Osteoblast (primary cell): ENCODE measurements at places on chromosomes 4 and X. TPM values are rescaled to one million over a fixed set of nuclear protein-coding genes. Genes with fewer than 3 reads are reported as not detected.
A peak's percentile ranks its signal among the peaks of the same experiment; 100 is the strongest.

The MMRN1 gene
- not detected in 2 replicates for total RNA-seq

The SERTM2 gene
- total RNA-seq = under 0.01 TPM in 1 of 2 replicates, not detected in the other

The SGCB gene
- total RNA-seq = 27.9 and 31.2 TPM in 2 replicates

The GC gene
- not detected in 2 replicates for total RNA-seq

The SRPX2 gene
- total RNA-seq = 36.9 and 38.6 TPM in 2 replicates

The CCDC160 gene
- total RNA-seq = 0.36 and 0.59 TPM in 2 replicates

The CT45A2 gene
- total RNA-seq = not detected in 2 replicates

DNA sequence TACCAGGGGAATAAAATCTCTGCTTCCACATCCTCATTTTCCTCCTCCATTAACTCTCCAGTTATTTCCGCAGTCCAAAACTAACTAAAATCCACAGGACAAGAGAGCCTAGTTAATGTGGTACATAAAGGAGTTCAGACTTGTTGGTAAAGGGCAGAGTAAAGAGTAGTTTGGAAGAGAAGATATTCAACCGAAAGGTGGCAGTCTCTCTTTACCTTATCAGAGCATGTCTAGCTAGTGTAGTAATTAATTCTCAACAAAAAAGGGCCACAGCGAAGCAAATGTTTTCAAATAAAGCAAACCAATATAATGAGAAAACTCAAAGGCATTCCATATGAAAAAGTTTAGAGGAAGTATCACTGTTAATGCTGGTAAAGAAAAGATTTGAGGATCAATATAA, 286.5 kb downstream of the GLUD2 start:
- DNase-seq = no peak

- DNase-seq = no peak
Measured at GRCh38 chr4:170226288-170226687, 136.5 kb upstream of the AADAT start.

GRCh38 chr4:116872941-116873340, 212.4 kb downstream of the TRAM1L1 start:
- DNase-seq = no peak

DNA sequence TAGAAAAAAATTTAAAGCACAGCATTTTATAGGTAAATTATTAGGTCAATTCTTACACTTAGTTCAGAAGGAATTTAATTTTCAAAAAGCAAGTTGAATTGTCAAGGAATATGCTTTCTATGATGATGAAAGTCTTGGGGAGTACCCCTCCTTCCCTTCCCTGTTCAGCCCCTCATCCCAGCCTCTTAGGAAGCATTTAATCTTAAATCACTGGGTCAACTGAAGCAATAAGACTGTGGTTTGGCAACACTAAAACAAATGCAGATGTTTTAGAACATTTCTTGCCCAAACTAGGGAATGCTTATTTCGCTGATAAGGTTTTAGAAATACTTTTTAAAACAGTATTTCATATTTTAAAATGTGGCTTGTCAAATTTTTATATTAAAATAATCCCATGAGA, 19.1 kb upstream of the ARSJ start:
- no peak for DNase-seq

GRCh38 chr4:143441678-143442077, 71.8 kb upstream of the SMARCA5 start:
- no peak for DNase-seq

DNA sequence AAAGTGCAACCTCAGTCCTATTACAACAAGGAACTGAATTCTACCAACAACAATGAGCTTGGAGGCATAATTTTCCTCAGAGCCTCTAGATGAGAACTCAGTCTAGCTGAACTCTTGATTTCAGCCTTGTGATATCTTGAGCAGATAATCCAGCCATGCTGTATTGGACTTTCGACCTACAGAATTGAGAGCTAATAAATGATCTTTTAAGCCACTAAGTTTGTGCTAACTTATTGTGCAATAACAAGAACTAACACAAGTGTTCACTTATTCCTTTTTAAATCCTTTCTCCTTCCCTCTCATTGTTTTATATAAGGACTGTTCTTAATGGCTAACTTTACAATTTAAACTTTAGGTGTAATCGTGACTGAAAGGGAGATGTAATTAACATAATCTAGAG, 140.7 kb downstream of the MAGEB17 start:
- no peak for DNase-seq

- no peak for DNase-seq
Measured at GRCh38 chr4:112060212-112060611, 85.0 kb upstream of the FAM241A start.

DNA sequence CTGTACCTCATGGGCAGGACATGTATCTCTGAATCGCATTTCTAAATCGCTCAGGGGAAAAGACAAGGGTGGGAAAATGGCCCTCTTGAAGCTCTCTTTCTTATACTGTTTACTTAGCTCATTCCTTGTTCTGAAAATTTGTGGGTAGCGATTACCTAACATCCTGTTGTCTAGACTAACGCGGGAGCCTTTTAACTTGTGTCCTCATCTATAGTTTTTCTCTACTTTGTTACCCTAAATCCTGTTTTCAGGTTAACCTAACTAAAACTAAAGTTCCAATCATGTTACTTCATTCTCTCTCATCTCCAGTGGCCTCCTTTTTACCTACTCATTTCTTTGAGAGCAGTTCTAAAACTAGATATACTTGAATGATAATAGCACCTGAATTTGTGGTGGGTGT, 45.0 kb downstream of the SNX25 start:
- DNase-seq = no peak

GRCh38 chrX:18578546-18578945, 93.4 kb downstream of the RS1 start:
- DNase-seq = no peak

- DNase-seq = peak; percentile 97
Measured at GRCh38 chr4:4430492-4431195, 43.7 kb downstream of the NSG1 start.

DNA sequence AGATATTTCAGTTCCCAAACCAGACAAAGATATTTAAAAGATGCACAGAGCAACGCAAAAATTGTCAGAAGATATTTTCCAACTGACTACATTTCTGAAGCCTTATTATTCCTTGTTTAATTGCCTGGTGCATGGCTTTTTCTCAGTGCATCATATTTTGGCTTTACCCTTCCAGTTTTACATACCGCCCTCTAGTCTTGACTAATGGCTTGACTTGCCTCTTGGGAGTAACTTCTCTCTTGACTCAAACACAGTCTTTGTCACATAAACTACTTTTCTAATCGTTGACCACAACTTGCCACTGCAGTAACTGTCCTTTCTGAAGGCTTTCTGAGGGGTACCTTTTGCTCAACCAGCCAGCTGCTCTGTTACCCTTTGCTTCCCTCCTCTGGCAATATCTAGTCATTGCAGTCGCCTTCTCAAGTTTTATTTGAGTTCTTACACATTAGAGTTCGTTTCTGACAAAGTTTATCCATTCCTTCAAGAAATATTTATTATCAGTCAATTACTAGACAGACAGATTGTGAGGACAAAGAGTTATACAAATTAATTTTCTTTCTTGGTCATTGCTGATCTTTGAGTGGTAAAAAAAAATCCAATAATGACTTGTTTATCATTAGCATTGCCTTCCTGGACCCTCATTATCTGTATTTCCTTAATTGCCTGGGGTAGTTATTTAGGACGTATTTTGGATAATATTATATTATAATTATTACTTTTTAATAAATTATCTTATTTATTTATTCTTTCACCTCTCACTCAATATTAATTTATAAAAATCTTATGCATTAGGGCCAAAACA, 506.9 kb upstream of the PCDH10 start:
- no peak for DNase-seq

- DNase-seq = no peak
Measured at GRCh38 chrX:14964500-14964899, 91.3 kb downstream of the MOSPD2 start.

DNA sequence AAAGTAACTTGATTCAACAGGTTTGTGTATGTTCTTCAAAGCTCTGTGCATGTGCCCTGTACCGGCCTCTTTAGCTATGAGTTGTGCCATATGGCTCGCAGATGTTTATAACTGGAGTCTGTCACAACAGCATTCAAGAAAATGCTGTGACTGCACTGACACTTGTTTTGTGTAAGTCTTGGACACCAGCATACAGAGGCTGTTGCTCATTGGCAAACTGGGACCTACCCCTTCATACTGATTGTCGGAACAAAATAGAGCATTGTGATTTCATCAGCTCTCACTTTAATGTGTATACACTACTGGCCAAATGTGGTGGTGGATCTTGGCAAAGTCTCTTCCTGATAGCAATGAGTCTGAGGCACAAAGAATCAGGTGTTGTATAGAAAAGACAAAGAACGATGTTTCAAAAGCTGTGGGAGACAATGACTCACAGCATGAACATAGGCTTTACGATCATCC, 133.9 kb downstream of the EGF start:
- DNase-seq = no peak

- no peak for DNase-seq
Measured at GRCh38 chrX:16814597-16814996, 28.3 kb downstream of the TXLNG start.

GRCh38 chr4:138972956-138973801, 42.4 kb upstream of the NOCT start:
- no peak for DNase-seq

GRCh38 chr4:98113012-98113411, 30.3 kb downstream of the STPG2 start:
- no peak for DNase-seq
